ENCODE measurements at places on chromosomes 1 and 21.

DNA sequence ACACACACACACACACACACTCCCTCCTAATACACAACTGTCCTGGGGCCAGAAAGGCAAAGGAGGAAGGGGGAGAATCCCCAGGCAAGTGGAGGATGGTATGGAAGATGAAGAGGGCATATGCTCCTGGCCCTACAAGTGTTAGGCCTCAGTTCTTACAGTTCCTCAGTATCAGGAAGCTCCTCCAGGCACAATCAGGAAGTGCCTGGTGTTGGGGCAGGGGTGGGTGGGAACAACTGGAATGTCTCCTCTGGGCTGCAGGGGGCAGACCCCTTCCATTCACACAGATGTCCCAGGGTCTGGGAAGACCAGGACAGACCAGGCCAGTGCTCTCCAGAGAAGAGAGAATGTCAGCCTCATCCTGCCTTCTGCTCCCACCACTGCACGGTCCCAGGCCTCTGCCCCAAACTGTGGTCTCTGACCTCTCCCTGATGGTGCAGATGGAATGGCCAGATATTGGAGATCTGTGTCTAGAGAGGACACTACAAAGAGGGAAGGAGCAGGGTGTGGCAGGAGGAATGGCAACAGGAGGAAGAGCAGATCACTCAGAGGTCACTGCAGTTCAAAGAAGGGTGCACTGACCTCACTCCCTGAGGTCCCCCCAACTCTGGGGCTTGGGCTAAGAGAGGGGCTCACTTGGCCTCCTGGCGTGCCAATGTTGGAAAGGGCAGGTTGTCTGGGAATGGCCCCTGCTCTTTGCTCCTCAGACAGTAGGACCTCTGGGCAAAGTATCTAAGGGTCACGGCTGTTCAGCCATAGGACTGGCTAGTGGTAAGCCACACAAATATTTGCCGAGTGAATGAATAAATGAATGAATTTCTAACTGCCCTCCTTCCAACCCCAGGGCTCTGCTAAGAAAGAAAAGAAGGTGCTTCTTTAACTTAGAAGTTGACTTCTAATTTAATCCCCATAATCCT is 2.5 kb upstream of the DENND2D start:
- DNase-seq, result no peak

DNA sequence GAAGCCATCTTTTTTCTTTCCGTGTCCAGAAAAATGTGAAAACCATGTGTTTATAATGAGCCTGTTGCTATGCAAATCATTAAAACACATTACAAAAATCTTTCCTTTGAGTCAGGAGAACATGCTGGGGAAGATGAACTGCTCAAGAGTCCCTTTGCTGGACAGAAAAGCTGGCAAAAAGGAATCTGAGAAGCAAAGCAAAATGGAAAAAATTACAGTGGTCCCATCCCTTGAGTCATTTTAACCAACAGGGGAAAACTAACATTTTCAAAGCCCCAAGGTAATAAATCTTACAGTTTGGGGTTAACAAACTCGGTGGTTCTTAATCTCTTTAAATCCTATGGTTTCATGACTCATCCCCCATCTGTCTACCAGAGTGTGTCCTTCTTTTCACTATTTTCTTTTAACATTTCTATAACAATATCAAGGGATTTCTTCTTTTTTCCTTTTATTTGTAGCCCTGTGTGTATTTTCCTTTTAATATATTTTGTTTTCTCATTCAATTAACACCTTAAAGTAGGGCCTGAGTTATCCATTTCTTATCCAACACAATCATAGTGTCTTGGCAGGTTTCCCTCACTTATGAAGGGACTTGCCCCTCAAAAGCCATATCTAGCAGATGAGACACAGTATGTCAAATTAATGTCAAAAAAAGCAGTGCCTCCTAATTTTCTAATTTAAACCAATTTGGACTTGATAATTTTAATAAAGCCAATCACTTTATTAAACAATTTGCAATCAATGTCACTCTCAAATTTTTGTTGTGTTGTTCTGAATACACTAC is 105.4 kb downstream of the PTPN14 start:
- DNase-seq, result no peak

GRCh38 chr21:42266971-42267556 is 48.1 kb downstream of the ABCG1 start:
- no peak for DNase-seq

- no peak for DNase-seq
Measured at GRCh38 chr1:181754103-181754502, 270.8 kb downstream of the CACNA1E start.

DNA sequence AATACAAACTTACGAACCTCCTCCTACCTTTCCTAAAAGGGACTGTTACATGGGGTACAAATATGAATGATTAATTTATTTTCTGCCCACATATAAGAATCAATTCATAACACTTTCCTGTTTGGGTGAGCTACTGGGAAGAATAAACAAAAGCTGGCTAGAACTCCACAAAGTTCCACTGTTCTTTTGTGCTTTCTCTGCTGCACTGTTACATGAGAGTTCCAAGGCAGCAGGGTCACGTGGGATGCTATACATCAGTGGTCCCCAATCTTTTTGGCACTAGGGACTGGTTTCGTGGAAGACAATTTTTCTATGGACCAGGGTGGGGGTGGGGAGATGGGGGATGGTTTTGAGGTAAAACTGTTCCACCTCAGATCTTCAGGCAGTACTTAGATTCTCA is 2.2 kb upstream of the ANGPTL7 start:
- DNase-seq, result no peak

DNA sequence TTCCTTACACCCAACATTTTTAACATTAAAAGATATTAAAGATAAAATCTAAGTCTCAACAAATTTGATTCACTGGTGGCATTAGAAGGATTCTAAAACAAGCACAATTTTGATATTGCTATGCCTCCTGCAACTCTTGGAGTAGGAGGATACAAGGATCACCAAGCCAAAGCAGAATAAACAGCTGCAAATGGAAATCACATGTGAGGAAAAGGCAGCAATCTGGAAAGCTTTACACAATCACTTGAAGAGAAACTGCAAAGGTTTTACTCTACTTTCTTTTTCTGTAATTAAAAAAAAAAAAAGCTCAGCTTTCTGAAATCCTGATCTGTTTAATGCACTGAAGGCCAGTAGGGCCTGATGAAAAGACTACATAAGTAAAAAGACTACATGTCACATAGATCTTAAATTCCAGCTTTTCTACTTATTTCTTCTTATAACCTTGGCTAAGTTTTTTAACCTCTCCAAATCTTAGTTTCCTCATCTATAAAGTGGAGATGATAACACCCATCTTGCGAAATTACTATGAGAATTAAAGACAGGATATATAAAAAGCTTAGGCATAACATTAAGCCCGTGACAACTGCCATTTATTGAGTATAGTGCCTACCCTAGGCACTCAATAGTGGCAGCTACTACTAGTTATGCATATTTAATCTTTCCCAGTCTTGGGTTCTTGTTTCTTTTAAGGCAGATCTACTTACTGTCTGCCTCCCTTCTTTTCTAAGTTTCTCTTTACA is 73.5 kb downstream of the EPS15 start:
- DNase-seq, result no peak

GRCh38 chr1:214660190-214660589 is 57.2 kb downstream of the CENPF start:
- DNase-seq, result no peak

DNA sequence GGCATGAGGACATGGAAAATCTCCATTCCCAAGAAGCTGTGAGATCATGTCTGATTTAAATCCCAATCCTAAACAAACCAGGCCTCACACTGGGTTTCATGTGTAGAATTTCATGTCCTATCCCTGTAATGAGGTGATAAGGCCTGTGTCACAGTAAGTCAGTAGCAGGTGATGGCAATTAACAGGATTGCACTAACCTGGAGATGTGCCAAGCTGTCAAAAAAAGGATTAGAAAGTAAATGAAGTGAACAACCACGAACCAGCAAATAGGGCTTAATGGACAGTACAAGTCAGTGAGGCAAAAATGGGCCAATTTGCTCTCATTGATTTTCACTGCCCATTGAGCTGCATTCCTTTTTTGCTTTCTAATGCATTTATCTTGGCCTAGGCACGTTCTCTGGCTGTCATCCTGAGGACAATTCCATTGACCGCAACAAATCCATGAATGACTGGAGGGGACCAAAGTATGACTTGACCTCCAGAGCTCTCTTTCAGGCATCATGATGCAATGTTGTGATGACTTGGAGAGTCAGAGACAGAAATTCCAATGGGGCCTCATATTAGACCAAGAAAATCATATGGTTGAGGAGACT is 673.6 kb upstream of the ADGRL2 start:
- DNase-seq, result no peak

- no peak for DNase-seq
Measured at GRCh38 chr21:38741950-38742256, 63.8 kb upstream of the ETS2 start.

DNA sequence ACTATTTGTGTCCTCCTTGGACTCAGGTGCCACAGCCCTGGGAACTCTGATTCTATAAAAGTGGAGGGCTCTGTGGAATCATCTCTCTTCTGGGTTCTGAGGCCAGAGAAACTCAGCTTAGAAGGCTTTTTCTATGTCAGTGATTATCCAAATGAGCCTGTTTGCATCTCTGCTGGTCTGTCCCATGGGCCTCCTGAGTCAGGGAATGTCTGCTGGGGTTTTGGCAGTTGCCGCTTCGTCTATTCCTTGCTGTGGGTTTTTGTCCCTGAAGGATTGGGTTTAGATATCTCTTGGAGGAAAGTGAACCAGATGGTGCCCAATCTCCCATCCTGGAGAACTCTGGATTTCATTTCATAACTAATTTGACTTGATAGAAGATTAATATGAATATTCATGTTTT is 297.6 kb downstream of the HHAT start:
- no peak for DNase-seq

GRCh38 chr1:162756523-162756922 is 34.0 kb upstream of the HSD17B7 start:
- DNase-seq, result no peak
